NCI-H345 (cell line): ENCODE measurements at places on chromosomes 3 and 15.

GRCh38 chr3:42022355-42022754 is 60.5 kb upstream of the ULK4 start:
- DNase-seq: no peak

DNA sequence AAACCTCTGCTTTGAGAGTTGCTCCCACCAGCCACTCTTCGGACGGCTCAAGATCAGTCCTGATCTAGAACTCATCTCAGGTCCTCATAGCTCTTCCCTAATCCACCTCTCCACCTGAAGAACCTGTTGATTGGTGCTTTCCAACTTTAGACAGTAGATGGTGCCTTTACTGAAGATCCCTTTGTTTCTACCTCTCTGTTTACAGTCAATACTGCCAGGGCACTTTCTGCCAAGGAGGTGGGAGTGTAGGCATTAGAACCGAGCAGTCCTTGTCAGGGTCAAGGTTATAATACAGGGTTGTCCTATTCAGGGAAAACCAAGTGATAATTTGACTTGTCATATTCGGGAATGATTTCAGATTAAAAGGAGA is 1.2 kb downstream of the CGNL1 start:
- no peak for DNase-seq

DNA sequence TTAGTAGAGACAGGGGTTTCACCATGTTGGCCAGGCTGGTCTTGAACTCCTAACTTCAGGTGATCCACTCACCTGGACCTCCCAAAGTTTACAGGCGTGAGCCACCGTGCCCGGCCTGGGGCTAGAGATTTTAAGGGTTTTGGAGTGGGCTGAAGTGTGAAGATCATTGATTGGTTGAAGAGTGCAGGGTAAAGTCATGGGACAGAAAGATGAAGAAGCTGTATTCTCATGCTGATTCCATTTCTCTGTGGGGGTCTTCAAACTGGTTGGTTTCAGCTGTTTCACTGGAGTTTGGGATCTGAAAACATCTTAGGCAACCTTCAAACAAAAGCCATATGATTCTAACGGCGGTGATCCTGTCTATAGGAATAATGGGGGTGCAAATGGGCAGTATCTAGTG is 52.1 kb downstream of the GATM start:
- DNase-seq: no peak

- DNase-seq: no peak
Measured at GRCh38 chr3:176914764-176915163, 282.5 kb downstream of the TBL1XR1 start.

- peak; percentile 27 for DNase-seq
Measured at GRCh38 chr3:96813820-96814650, at the start of gene EPHA6. EPHA6 (plus strand) TSS chr3:96814594.

DNA sequence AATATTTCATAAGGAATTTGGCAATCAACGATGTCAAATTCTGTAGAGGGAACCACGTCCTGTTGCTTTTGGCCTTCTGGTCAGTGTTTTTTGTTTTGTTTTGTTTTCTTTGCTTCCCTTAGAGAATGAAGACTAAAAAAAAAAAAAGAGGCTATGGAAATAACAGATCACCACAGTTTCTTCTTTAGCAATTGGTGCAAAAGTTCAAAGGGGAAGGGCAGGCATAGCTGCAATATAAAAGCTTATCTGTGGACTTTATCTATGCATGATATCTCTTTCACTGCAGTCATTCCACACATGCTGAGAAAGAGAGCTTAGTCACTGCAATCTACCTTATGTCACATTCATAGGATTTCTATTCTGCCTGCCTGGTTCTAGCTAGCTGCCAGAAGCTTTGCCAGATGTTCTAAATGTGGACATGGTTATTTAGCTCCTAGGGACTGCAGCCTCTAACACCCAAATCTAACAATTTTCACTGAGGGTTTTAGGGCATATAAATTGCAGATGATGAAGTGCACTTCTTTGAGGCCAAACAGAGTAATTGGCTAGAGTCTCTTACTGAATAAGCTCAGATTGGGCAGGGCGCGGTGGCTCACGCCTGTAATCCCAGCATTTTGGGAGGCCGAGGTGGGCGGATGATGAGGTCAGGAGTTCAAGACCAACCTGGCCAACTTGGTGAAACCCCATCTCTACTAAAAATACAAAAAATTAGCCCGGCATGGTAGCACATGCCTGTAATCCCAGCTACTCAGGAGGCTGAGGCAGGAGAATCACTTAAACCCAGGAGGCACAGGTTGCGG is 637.2 kb downstream of the NTRK3 start:
- no peak for DNase-seq

- no peak for DNase-seq
Measured at GRCh38 chr3:53585627-53586026, 91.2 kb downstream of the CACNA1D start.

DNA sequence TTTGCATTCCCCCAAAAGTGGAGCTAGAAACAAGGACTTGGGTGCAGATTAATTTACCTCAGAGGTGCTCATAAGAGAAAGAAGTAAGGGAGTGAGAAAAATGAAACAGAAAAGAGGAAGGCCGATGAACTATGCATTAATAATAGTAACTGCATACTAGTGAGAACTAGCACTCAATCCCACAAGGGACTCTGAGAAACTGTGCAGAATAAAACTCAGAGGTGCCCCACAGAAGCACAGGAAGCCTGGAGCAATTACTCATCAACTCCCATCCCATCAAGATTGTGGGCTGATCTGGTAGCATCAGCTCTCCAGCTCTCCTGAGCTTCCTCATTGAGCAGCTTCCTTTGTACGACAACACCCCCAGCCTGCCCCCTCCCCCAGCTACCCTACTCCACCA is 50.8 kb downstream of the CLDN18 start:
- DNase-seq: no peak

DNA sequence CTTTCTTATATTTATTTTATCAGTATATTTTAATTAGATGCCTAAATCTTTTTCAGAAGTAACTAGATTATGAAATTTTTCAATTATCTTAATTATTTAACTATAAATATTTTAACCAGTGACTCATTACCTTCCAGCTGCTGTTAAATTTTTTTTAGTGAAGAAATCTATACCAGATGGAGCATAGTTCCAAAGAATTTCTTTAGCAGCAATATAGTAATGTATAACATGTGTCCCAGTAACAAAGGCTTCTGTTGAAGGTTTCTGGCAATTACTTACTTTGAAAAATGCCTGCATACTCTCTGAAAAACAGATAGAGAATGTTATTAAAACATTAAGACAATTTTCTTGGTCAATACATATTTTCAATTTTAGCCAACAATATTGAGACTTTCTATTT is 45.1 kb upstream of the CP start:
- DNase-seq: no peak

GRCh38 chr15:89395031-89395430 is 60.4 kb upstream of the POLG start:
- no peak for DNase-seq

DNA sequence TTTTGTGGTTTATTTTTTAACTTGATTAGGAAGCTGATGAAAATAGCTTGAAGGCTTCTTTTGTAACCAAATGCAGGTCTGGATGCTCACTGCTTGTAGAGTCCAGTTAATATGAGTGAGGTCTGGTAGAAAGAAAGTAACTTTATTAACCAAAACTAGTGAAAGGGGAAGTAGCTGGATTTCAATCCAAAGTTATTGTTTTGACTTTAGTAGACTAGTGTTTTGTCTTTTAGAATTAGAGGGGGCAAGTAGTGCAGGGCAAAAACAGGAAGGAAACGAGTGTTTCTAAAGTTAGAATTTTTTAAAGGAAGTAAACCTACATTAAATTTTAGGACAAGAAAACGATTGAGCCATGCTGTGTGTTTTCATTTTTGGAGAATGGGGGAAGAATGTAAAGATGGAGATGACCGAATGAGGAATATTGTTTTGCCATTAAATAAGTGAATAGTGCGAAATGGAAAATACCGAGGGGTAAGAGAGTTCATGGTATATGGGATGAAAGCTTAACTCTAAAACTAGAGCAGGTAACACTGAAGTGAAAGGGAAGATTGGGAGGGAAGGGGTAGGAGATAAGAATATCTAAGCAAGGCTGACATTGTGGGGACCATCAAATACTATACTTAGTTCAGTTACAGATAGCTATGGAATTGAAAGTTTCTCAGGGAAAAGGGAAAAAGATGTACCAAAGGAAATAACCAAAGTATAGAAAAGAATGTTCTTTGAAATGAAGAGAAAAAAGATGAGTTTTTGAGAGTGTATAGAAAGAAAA is 40.0 kb downstream of the USP3 start:
- no peak for DNase-seq

GRCh38 chr3:127043041-127043641 is 60.2 kb downstream of the PLXNA1 start:
- DNase-seq: no peak

- no peak for DNase-seq
Measured at GRCh38 chr3:66756468-66757036, 241.6 kb upstream of the KBTBD8 start.

DNA sequence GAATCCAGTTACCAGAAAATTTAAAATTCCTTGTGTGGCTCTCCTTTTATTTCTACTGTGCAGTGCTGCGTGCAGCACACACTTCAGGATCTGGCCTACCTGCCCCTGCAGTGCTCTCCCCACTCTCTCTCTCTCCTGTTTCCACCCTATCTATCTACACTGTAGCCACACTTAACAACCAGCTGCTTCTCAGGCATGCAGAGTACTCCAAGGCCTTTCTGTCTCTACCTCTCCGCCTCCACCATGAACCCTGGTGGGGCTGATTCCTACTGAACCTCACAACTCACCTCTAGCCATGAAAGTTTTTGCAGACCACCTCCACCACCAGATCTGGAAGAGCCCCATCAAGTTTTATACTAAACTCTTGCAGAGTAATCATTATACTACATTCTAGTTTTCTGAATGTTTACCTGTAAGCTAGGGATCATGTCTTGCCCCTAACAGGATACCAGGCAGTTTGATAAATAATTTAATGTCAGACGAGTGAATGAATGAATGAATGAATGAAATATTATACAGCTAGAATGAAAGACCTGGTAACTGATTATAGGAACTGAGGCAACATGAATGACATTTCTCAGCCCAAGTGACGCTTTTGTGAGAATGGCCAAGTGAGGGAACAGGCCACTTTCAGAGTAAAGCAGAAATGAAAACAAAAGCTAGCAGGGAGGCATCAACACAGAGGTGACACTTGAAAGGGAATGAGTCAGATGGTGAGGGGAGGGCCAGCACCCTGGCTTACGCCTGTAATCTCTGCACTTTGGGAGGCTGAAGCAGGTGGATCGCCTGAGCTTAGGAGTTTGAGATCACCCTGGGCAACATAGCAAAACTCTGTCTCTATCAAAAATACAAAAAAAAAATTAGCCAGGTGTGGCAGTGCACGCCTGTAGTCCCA is 363.5 kb downstream of the FOXP1 start:
- DNase-seq: no peak
